ENCODE measurements at places on chromosomes 5 and 9.

DNA sequence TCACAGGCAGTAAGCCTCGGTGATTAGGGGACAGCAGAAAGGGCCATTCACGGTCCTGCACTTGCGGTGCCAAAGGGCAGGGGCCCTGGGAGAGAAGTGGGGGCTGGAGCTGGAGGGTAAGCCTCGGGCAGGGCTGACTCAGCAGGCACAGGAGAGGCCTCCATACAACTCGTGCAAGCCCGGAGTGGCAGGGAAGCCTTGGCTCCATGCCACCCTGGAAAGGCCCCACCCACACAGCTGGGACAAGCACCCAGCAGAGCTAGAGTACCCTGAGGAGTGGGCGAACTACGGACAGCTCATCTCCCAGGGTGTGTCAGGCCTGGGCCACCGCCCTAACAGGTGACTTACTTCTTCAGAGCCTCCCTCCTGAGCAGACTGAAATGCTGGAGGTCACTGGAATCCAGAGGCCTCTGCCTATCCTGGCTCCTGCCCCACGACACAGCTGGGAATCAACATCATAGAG lies 5.6 kb upstream of the CAMK2A start:
- DNase-seq: no peak

- DNase-seq: no peak
Measured at GRCh38 chr5:1437226-1437829, 7.9 kb downstream of the SLC6A3 start.

DNA sequence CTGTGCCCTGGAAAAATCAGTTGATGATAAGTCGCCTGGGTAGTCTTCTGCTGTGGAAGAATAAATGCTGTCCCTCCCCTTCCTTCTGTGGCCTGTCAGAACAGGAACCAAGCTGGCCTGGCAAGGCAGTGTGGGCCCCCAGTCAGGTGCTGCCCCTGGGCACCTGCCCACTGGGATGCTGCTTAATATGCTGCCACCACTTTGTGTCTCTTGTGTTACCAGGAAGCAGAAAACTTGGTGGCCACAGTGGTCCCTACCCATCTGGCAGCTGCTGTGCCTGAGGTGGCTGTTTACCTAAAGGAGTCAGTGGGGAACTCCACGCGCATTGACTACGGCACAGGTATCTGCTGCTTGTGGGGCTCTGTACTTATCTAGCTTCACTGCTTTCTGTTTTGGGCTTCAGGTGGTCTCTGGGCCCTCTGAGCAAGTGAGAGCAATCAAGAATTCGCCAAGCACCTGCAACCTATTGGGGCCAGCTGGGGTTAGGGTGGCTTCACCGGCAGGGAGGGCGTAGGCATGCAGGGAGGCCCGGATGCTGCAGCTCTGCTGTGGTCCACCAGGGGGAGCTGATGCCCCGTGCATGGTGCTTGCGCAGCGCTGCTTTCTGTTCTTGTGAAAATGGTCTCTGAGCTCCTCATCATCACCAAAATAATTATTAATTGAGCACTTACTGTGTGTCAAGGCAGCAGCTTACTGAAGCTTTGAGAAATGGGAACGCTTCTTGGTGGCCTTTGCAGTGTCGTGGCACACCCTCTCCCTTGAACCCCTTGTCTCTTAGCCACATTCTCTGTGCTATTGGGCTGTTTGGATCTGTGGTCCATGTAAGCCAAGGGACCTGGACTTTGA lies 20.3 kb downstream of the PTPA start:
- no peak for DNase-seq

- no peak for DNase-seq
Measured at GRCh38 chr5:93926831-93927620, 185.6 kb upstream of the POU5F2 start.

DNA sequence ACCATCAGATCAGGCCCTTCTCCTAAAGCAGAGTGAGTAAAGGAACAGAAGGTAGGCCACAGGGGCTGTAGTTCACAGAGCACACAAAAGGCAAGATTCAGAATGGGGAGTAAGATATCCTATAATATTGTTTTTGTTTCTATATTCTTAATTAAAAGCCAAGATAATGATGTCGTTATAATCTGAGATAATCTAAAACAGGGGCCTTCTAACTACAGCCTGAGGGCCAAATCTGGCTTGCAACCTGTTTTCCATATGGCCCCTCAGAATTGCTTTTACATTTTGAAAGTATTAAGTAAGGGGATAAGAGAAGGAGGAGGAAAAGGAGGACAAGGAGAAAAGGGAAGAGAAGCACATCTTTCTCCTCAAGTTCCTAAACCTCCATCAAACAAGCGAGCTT lies 435.8 kb downstream of the CSNK1G3 start:
- no peak for DNase-seq

DNA sequence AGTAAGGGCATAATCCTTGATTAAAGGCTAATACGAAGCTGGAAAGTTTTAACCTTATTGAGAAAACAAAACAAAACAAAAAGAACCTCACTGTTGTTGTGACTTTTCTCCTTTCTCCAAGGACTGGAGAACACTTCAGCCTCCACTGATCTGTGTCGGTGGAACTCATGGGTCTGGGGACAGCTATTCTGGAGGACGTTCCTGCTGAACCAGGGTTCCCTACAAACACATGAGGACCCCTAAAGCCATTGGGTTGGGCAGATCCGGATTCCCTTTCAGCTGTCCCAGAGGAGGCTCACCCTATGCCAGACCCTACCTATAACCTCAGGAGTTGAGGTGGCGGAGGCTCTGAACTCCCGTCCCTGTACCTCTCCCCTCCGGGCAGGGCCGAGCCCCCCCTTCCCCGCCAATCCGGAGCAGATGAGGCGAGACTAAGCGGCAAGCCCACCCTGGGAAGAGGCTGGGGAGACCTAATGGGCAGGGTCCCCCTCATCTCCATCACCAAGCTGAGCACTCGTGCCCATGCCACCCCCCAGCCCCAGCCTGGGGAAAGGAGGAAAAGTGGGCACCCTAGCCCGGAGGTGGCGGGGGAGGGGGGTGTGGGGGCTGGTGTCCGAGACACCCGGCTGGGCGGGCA lies 1.6 kb upstream of the TCF7 start:
- no peak for DNase-seq

DNA sequence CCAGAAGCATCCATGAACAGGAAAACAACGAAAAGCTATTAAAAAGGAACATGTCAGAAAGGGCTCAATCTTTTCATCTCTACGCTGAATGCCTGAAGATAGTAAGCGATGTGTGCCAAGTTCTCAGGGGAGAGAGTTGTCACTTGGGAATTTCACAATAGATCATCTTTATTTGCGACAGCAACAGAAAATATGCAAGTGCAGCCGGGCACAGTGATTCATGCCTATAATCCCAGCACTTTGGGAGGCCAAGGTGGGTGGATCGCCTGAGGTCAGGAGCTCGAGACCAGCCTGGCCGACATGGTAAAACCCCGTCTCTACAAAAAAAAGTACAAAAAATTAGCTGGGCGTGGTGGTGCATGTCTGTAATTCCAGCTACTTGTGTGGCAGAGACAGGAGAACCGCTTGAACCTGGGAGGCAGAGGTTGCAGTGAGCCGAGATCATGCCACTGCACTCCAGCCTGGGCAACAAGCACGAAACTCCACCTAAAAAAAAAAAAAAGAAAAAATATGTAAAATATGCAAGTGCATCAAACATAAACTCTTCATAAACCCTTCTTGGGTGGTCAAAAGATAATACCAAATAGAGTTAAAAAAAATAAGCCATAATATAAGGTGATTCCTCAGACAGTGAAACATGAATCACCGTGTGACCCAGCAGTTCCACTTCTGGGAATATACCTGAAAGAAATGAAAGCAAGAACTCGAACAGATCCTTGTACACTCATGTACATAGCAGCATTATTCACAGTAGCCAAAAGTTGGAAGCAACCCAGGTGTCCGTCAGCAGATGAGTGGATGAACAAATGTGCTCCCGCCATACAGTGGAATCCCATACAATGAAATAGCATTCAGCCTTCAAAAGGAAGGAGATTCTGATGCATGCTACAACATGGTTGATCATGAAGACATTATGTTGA lies 16.2 kb downstream of the SFXN1 start:
- no peak for DNase-seq

DNA sequence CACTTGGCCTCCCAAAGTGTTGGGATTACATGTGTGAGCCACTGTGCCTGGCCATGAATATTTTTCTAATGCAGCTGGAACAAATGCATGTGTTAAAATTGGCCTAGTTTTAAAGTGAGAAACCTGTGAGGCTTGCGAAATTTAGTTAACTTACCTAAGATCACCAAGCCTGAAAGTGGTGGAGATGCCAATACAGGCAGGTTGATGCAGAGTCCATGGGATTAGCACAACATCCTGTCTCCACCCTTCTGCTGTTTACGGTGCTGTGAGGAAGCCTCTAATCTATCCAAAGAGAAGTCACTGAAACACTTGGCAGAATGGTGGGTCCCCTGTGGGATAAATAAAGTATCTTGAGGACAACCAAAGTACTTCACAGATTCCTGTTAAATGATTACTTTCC lies 98.2 kb downstream of the PCSK5 start:
- DNase-seq: no peak

Measured in cortex of kidney (tissue), 1 donor.